LHCN-M2 (cell line): ENCODE measurements at places on chromosomes 5 and 9. TPM values are rescaled to one million over a fixed set of nuclear protein-coding genes. Genes with fewer than 3 reads are reported as not detected.

Gene FBN2
- total RNA-seq: 25.4 and 27.4 TPM in 2 replicates

DNA sequence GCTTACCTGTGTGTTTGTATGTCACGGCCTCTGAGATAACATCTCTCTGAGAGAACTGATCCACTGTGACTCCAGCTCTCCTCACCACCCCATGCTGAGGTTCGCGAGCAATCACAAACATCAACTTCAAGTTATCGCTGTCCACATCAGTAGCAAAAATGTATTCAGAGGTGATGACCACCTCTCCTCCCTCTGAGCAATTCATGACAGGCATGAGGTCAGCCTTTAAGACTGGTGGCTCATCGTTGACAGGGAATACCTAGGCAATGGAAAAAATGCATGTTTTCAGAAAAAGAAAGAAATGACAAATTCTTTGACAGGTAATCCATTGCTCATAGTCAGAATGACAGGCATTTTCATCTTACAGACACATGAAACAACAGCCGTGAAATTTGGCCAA is 90.3 kb upstream of the CER1 start:
- DNase-seq: no peak

DNA sequence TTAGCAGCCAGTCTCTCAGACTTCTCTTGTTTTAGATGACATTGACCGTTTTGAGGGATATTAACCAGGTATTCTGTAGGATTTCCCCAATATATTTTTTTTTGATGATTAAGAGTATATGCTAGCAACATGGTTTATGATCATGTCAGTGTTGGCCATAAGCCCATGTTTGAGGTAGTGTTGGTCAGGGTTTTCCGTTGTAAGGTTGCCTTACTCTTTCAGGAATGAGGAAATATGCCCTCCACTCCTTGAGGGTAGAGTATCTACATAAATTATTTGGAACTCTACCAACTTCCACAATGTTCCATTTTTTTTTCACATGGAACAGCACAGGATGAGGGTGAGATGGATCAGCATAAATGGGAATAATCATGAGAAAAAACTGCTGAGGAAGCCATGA is 188.4 kb upstream of the PRDM9 start:
- no peak for DNase-seq

DNA sequence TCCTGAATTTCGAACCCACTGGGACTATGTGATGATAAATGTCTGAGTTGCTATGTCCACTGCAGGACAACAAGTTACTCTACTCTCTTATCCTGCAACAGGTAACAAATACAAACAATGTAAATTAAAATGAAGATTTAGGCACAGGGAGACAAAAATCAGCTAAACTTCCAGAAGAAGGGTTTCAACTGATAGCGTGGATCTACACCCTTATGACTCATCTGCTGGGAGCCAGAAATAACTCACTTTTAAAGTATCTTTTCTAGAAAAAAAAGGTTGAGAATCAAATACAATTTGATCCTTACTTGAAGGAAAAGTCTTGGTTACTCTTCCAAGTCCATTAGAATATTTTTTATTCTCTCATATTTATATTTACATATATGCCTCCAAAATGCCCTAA is 21.4 kb downstream of the PJA2 start:
- DNase-seq: peak; percentile 29

DNA sequence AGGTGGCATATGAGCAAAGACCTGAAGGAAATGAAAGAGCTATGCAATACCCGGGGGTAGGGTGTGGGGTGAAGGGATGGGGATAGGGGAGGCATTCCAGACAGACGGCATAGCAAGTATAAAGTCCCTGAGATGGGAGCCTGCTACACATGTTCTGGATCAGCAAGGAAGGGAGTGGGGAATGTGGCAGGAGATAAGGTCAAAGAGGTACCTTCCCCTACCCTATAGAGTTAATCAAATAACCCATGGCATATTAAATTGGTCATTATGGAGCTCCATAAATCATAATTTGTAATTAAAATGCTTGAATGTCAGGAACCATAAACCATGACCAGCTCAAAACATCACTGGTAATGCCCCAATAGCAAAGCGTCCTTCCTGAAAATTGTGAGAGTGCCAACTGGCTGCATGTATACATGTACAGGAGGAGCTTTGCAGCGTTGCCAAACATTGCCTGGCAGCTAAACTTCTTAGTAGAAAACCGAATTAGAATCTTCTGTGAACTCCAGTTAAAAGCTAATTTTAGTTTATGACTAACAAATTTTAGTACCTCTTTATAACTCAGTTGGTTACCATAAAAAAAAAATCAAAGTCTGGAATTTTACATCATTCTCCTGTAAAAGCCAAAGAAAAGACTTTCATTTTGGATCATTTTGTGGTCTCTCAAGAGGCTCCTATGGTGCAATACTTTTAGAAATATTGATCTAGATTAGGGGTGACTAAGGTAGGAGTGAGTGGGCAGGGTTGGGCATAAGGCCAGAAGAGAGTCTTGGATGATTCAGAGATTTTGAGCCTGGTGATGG is 4.7 kb downstream of the DNAI1 start:
- DNase-seq: peak; percentile 67

Gene SAPCD2
- 16.1 and 17.7 TPM in 2 replicates for total RNA-seq

GRCh38 chr5:90941002-90941720 is 382.6 kb downstream of the ADGRV1 start:
- no peak for DNase-seq

DNA sequence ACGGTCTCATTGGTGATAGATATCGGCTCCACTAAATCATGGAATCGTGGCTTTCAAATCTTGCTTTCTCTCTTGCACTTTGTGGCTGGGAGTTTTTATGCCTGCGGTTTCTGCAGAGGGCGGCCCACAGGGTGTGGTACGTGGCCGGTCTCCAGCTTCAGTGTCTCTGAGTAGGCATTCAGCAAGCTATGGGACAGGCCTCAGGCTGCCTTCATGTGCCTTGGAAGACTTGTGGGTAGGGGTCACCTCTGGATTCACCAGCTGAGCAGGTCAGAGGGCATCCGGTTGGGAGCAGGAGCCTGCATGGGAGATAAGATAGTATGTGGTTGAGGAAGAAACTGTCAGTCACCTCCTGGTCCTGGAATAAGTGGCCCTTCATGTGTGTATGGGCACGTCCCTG is 47.7 kb downstream of the AMBP start:
- DNase-seq: no peak

DNA sequence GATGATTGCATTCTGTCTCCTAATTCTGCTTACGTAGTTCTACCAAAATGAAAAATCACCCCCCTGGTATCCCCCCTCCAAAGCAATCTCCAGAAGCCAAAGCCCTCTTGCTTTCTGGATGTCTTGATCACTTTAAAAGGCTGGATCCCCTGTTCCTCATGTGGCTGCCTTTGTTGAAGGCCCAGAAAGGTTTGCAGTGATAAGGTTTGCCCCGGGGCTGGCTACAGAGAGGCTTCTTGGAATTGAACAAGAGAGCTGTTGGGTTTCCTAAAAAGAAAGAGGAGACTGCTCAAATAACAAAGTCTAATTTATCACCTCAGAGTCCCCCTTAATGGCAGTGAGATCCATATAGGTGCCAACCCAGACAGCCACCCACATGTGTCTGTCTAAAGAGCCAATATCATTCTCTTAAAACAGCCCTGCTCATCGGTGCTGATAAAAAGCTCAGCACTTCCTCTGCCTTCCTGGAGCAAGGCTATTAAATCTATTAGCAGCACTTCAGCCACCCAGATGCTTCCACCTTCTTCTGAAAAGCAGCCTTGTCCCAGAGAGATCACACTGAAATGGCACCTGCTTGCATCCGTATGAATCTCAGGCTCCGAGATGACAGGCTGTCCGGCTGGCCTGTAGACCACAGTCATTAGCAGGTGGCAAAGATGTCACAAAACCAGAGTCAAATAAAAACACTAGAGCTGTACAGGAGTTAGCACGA is 70.9 kb downstream of the TEX10 start:
- no peak for DNase-seq

- peak; percentile 59 for DNase-seq
Measured at GRCh38 chr5:442335-443238, at the start of gene EXOC3. TSS of gene EXOC3 (plus strand) at chr5:443176. CDS start at chr5:446206, 3,030 bp downstream.

DNA sequence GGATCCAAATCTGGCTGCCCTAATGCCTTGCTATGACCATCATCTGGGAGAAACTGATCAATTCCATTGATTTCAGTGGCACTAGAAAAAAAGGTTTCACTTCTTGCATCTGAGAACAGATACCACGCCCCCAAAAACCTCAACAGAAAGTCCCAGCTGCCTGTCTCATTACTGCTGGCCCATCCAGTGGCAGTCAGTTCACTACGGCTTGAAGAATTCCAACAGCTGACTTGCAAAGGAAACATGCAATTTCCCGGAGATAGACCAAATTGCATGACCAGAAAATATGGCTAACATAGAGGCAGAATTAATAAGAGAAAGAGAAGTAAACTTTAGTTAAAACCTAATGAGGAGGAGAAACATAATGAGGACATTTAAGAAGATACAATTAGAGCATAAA is 48.6 kb downstream of the UGCG start:
- peak; percentile 97 for DNase-seq

- peak; percentile 23 for DNase-seq
Measured at GRCh38 chr5:172052450-172053236, 46.2 kb upstream of the FBXW11 start.

- no peak for DNase-seq
Measured at GRCh38 chr5:103293099-103293498, 34.5 kb downstream of the MACIR start.

DNA sequence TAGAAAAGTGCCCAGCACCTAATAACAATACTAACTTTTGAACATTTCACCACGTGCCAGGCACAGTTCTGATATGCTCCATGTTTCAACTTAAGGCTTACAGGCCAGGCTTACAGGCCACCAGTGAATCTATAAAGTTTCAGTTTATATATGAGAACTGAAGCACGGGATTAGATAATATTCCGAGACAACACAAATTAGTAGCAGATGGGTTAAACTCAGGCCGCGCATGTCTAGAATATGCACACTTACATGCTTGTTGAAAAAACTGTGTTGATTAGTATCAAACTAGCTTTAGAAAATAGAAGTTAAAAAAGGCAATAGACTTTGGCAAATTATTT is 587.9 kb downstream of the MTRR start:
- no peak for DNase-seq

GRCh38 chr9:136901516-136902258 is 15.4 kb downstream of the TRAF2 start:
- peak; percentile 11 for DNase-seq

DNA sequence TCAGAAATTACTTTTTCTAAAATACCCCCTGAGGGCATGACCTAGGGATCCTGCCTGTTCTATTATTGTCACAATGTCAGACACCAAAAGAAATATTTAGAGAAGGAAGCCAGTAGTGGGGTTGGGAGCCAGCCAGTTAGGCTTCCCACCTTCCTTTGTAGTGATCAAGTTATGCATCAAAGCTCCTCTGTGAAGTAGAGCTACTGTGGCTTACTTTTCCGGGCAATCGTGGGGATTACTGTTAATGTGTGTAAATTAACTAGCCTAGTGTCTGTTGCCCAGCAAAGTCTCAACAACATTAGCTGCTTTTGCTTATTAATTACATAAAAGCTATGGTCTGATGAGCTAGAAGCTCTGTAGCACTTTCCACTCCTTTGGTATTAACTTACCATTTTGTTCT is 109.0 kb upstream of the PCAT7 start:
- no peak for DNase-seq

Gene CDKN2B
- total RNA-seq: 8.8 and 14.2 TPM in 2 replicates

Gene SLC36A3
- total RNA-seq: not detected in 2 replicates

Gene ALDOB
- total RNA-seq: not detected in 2 replicates

DNA sequence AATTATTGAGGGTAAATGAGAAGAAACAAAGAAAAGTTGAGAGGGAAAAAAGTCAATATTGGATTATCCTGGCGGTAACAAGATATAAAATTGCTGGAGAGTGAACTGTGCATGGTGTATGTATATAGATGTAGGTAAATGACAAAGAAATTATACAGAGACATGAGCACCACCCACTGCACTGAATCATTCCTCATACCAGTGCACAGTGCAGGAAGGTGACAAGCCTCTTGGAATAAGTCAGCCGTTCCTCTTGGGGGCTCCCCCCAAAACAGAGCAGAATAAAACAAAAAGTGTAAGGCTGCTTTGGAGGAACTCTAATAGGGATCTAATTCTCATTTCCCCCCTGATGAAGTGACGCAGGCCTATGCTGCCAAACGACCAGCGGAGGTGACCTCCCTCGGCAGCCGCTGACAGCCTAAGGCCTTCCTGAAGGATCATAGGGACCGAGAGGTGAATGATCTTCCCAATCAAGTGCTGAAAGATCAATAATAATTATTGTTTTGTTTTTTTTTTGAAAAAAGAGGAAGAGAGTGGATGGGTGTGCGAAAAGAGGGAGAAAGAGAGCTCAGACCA is 245.0 kb downstream of the PSAT1 start:
- no peak for DNase-seq

GRCh38 chr5:157990583-157991181 is 131.7 kb upstream of the CLINT1 start:
- DNase-seq: no peak

Gene PCDHA9
- 0.06 TPM in 1 of 2 replicates, not detected in the other for total RNA-seq
